ENCODE measurements at places on chromosomes 7 and 10.

DNA sequence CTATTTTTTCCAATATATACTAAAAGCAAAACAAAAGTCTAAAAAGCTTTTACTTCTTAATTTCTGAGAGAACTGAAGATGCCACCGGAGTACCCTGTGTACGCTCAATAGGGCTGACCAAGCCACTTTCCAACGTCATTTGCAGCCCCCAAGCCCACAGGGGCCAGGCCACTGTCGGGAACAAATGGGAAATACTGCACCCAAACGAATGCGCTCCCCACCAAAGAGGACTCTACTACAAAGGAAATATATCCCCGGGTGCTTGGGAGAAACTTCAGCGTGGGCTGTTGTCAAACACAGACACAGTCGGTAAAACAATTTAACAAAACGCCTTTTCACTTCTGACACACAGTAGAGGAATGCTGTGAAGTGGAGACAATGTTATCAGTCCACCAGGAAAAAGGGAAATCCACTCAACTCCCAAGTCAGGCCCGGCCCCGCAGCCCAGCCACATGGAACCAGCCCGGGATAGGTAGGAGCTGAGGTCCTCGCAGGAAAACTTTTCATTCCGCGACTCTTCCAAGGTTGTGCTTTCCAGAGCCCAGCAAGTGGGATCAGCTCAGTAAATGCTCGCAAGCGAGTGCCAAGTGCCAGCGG, 1.4 kb downstream of the PARD3 start:
- DNase-seq: no peak

DNA sequence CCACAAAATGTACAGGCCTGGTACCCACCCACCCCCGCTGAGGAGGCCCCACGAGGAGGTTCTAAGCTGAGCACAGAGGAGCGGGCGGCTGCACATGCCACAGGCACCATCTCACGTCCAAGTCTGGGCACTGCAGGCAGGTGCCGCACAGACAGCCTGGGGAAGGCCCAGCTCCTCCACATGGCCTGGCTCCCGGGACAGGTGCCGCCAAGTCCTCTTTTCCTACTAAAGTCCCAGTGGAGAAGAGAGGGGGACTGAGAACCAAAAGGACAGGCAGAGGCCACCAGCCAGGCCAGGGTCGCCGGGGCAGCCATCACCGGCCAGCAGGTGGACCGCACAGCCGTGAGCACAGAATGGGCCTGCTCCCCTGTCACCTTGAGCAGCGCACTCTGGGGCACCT, 91.1 kb downstream of the MAD1L1 start:
- no peak for DNase-seq

GRCh38 chr7:16668049-16668858, 22.3 kb downstream of the BZW2 start:
- no peak for DNase-seq

- DNase-seq: no peak
Measured at GRCh38 chr7:125098377-125098970, 168.8 kb upstream of the POT1 start.

DNA sequence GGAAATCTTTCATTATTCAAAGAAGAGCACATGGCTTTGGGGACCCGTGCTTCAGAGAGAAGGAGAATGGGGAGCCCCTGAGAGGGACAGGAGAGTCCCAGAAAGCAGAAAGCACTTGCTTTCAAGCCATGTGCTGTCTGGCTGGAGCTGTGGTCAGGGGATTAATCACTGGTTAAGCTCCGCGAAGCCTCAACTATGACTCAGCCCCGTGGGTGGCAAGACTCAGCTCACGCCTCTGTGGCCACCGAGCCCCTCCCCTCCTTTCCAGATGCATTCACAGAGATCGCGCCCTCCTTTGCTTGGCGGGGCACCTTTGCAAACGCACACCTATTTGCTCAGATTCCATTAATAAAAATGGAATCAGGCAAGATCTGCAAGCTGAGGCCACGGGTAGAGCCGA, 202.9 kb upstream of the TCERG1L start:
- DNase-seq: no peak

DNA sequence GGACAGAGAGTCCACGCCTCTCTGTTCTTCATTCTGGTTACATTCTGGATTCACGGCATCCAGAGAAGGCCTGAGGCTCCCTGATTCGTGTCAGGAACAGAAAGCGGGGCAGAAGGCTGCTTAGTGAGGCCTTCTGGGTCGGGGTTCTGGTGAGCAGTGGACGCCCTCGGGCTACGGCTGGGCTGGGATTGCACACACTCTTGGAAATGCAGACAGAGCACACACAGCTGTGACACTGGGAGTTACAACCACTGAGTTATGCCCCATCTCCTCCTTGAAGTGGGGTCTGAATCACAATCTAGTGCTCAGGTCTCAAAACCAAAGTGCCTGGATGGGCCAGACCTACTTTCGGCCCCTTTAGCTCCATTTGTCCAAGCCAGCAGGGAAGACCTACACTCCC, 156.9 kb upstream of the GDF10 start:
- no peak for DNase-seq

DNA sequence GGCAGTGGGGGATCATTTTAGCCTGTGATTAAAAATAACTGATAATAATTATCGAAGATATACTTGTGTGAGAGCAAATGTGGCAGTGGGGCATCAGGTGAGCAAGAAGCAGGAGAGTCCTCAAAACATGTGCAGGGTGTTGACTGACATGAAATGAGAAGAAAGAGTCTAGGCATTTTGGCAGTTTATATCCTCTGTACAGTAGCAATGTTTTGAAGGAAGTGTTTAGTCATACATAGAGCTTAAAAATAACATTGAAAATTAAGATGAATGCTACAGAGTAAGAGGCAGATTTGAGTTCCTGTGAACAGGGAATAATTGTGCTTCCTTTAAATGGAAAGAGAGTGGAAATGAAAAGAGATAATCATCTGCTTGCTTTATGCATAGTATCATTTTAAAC, 47.4 kb downstream of the VPS50 start:
- no peak for DNase-seq

- no peak for DNase-seq
Measured at GRCh38 chr7:106327538-106328481, 43.0 kb upstream of the NAMPT start.

DNA sequence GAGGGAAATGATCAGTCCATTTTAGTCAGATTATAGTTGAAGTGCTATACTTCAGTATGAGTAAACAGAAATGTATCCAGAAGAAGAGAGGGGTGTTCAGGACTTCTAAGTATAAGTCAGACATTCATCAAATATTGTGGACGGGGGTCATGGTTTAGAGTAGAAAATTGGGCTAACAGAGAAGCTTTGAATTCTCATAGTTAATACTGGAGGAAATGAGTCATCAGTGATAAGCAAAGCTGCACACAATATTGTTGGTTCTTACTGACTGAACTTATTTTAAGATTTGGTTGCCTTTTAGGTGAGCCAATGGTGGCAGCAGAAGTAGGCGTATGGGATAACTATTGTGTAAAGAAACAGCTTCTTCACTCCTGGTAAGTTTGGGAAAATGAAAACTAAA, 1.7 kb upstream of the SUMF2 start:
- no peak for DNase-seq

- DNase-seq: no peak
Measured at GRCh38 chr10:15433850-15434537, 62.9 kb upstream of the FAM171A1 start.

DNA sequence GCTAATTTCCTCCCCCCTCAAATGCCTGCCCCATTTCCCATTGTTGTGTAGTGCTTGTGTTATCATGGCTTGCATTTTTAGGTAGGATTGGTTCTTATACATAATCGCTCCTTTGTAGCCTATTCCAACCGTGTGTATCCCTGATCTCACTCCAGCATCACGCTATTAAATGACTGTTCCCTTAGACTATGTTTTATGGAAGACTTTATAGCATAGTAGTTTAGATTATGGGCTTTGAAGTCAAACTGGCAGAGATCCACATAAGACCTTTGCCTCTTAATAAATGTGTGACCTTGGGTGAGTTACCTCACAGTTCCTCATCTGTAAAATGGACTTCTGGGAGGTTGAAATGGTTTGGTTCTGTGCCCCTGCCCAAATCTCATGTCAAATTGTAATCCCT, 5.4 kb upstream of the RABGEF1 start:
- no peak for DNase-seq

DNA sequence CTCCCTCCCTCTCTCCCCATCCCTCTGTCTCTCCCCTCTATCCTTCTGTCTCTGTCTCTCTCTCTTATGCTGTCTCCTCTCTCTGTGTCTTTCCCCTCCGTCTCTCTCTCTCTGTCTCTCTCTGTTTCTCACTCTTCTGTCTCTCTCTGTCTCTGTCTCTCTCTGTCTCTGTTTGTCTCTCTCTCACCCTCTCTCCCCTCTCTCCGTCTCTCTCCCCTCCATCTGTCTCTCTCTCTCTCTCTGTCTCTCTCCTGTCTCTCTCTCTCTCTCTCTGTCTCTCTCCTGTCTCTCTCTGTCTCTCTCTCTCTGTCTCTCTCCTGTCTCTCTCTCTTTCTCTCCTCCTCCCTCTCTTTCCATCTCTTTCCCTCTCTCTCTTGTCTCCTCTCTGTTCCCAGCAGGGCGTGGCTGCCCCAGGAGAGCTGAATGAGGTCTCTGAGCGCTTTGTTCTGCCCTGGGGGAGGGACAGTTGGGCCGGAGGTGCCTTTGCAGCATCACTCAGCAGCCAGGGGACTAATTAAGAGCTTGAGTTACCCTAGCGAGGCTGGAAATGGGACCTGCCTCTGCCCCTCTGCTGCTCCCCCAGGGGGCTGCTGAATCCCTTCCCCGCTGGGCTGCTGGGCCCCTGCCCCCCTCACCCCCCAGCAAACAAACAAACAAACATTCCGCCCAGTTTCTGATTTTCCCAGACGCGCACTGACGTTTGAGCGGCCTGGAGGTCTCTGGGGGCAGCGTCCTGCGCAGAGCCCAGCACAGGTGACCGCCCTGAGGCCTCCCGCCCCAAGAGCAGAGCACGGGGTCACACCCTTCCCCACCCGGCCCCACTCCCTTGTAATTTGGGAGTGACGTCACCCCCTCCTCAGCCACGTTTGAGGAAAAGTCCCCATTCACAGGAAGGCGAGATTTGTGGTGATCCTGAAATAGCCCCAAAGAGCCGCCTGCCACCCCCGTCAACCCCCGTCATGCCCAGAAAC, 68.1 kb downstream of the PDGFA start:
- no peak for DNase-seq

GRCh38 chr7:44434201-44434600, 56.3 kb downstream of the NUDCD3 start:
- no peak for DNase-seq

DNA sequence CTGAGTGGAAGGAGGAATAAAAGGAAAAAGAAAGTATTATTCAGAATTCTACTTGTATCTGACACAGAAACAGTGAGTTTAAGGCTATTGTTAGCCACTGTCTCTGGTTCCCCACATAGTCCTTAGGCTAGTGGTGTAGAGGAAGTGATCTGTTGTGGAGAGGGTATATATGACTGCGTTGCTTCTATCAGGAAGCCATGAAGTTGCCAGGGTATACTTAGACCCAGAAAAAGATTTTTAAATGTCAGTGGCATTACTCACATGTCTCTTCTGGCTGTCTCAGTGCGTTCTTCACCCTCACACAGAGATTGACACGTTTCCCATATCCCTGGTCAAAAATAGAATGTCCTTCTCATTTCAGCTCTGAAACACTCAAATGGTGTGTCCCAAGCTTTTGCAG, 72.7 kb downstream of the SEM1 start:
- DNase-seq: no peak

DNA sequence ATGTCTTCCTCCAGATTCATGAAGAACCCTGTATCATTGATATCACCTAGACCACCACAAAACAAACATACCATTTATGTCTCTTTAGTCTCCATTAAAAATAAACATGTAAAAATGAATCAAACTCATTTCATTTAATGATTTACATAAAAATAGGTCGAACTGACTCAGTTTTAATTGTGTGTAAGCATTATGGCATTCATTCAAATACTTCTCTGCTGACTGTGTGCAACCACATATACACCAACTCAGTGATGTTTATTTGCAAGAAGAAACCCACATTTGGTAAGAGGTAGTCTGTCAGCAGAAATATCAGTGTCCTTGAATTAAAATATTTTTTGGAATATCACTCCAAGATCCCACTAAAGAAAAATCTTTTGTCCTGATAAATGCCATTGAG, 30.5 kb downstream of the ABCB1 start:
- no peak for DNase-seq

- no peak for DNase-seq
Measured at GRCh38 chr7:98360221-98361130, 40.4 kb downstream of the BAIAP2L1 start.

- DNase-seq: no peak
Measured at GRCh38 chr10:30818854-30819253, 189.3 kb upstream of the LYZL2 start.

- no peak for DNase-seq
Measured at GRCh38 chr10:68230268-68230667, 1.6 kb downstream of the ATOH7 start.

DNA sequence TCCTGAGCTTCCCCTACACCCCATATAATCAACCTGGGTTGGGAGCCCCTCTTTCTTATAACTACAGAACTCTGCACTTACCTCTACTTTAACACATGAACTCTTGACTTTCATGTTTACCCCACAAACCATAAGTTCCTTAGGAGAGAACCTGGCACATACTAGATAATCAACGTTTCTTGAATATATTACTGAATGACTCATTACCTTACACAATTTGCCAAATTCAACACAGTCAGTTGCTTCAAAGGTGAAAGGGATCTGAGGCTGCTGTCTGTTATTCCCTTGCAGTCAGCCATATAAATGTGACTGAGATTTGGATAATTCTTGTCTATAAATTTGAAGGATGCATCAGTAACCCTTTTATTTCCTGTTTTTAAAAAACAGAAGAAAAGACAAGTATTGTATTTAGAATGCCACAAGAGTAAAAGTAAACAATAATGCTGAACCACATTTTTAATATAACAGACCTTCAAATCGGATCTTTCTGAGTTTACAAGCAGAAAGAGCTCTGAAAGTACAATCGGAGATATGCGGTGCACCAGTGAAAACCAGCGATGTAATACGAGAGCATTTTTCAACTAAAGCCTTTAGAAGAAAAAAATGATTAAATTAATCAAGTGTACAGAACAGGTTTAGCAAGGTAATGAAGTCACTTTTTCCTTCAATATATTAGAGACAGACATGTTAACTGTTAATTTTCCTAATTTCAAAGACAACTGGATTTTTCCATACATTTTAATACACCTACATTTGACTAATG, 29.5 kb upstream of the LRRC17 start:
- DNase-seq: no peak
